Stimulated activated CD8-positive, alpha-beta memory T cell treated with anti-CD3 and anti-CD28 coated beads, Interleukin-12 subunit alpha, Interleukin-12 subunit beta, amount 100 ng/mL, for 4 hours (primary cell): ENCODE measurements at places on chromosomes 6 and 20.

GRCh38 chr6:149806127-149806526 lies 56.6 kb downstream of the PCMT1 start:
- no peak for DNase-seq

DNA sequence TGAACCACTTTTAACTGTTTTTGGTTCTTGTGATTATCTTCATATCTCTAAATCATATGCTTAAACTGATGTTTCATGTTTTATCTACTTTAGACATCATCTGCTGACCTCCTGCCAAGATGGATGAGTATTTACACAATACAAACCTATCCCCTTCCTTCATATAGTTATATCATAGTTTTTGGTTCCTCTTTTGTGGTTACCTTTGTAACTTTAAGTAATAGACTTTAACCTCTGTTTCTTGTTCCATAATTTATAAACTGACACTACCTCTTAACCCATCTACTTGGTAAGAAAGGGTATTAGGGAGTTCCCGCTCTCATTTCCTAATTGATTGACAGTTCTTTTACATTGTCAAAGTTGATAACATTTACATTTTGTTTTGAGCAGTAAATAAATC lies 11.9 kb downstream of the PCMT1 start:
- no peak for DNase-seq

DNA sequence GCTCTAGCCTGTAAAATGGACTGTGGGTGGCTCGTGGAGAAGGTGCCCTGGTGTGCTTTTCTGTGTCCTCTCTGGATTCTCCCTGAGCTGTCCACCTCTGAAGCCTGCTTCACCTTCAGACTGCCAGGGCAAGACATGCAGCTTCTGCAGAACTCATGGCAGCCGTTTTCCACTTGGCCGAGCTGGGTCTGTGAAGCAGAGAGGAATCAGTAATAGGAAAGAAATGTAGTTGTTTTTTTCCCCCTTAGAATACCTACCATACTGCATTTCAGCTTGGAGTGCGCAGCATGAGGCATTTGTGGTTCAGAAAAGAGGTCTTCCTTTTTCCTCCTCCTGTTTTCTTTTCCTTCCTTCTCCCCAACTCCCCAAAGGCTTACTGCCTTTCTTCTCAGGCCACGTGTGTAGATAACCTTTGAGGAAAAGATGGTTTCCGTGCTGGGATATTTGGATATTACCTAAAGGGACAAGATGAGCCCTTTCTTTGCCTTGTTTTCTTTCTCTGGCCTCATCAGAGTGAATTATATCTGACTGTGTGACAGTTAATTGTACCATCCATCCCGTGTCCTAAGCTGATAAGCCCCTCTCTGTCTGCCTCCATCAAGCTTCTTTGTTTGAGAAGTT lies 39.4 kb downstream of the RREB1 start:
- no peak for DNase-seq

GRCh38 chr6:166157930-166158617 lies 9.6 kb downstream of the TBXT start:
- no peak for DNase-seq

GRCh38 chr6:153084393-153084792 lies 46.7 kb downstream of the RGS17 start:
- DNase-seq: no peak

DNA sequence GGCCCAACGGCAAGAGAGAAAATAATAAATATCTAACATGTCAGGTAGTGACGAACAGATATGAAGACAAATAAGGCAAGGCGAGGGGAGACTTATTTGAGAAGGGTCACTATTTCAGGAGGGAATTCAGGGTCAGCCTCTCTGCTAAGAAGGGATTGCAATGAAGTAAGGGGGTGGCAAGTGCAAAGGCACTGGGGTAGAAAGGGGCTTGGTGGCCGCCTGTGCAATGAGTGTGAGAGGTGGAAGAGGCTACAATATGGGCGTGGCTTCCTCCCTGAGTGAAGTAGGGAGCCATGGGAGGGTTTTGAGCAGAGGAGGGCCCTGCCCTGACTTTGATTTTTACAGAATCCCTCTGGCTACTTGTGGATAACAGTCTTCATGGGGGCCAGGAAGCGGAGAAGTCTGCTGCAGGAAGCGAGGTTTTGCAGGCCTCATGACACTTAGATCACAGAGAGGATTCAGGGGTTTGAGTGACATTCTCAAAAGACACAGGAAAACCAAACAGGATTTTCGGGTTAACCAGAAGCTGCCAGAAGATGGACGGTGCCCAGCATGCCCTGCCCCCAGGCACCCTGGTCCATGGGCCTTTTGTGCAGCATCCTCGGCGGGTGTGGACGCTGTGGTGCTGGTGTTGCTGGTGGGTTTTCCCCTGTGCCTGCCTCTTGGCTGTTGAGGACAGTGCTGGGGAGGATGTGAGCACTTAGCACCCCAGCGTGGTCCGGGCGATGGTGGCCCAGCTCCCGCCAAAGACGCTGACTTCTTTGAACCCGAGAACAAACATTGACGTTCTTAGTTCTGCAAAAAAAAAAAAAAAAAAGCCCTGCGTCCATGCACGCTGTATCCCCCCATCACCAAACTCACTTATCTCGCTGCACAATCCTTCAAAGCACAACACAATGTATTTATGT lies 124.2 kb upstream of the PTPN1 start:
- peak; percentile 49 for DNase-seq

- DNase-seq: no peak
Observed at GRCh38 chr6:69790629-69791028, 6.2 kb downstream of the LMBRD1 start.

- no peak for DNase-seq
Observed at GRCh38 chr20:55052459-55052858, 577.1 kb downstream of the DOK5 start.

GRCh38 chr6:151044465-151045441 lies 179.3 kb downstream of the MTHFD1L start:
- no peak for DNase-seq

- DNase-seq: no peak
Observed at GRCh38 chr20:46291401-46291800, 16.9 kb downstream of the CDH22 start.

DNA sequence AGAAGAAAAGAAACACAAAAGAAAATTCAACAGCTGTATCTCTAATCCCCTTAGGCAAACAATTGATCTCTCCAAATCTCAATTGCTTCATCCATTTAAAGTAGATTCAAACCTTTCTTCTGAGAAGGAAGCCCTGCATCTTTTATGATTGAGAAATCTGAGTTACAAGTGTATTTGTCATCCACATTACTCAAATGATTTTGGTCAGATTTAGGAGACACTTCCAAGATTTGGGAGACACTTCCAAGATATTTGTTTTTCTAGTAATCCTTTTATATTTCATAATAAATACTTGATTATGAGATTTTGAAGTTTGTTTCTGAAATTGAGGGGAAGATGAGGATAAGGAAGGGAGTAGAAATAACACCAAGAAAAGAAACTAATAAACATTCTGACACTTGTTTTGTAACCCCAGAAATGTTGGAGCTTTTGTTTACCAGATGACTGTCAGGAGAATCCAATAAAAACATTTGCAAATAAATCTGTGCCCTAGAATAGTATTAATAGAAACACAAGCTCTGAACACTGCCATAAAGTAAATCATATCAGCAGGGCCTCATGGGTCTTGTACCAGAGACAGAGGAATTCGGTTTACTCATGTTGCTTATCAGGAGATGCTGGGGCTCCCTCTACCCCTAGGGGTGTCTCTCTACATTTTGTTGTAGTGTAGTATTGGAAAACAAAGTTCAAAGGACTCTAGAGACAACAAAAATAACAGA lies 314.3 kb upstream of the NT5E start:
- DNase-seq: no peak
